ENCODE measurements at places on chromosomes 2 and 18.

DNA sequence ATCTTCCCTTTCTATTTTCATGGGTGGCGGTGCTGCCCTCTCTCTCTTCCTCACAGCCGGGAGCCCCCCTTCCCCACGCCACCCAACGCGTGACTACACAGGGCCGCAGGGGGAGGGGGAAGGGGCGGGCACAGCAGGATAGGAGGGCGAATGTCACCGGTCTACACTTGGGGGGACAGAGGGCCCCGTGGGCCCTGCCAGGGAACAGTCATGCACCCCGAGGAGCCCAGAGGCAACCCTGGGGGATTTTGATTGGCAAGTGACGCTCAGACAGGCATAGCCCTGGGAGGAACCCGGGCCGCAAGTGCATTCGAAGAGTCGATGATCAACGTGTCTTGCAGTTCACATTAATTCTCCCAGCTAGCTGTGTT is 91.1 kb upstream of the ANKRD30BL start:
- DNase-seq: no peak

GRCh38 chr2:118350621-118351020 is 262.4 kb downstream of the INSIG2 start:
- DNase-seq: no peak

DNA sequence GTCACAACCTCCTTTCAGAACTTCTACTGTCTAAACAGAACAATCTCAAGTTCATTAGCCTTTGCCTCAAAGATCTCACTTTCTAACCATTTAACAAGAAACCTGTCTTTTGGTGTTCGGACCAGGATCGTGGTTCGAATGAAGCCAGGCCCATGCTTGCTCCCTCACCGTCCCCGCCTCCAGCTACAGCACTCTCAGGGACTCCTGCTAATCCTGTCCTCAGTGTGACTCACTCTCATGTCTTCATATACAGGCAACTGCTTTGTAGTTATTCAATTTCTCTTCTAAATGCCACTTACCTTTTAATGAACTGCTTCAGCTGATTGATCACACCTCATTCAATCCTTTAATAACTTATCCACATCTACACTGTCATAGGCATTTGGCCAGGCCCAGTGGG is 15.8 kb downstream of the SERTAD2 start:
- DNase-seq: no peak

GRCh38 chr2:37934591-37935513 is 9.8 kb downstream of the RMDN2 start:
- DNase-seq: no peak

DNA sequence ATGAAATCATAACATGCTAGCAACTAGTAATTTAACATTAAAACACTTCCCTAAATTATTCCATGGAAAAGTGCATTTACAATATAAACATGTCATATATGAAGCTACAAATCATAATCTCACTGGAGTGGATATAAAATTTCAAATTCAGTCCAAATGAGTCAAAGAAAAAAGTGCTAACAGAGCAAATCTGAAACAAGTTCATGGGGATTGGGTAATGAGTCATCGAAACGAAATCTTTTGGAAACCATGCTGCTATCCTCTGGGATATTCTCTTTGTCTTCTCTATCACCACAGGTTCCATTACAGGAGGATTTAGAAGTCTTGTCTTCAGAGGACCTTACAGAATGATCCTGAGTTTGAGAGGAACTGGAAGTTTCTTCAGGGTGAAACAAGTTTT is 34.1 kb downstream of the STK17B start:
- DNase-seq: no peak

- DNase-seq: no peak
Observed at GRCh38 chr2:186546846-186547245, 43.0 kb upstream of the ITGAV start.

- DNase-seq: no peak
Observed at GRCh38 chr2:143730155-143730952, 601.1 kb downstream of the ARHGAP15 start.

DNA sequence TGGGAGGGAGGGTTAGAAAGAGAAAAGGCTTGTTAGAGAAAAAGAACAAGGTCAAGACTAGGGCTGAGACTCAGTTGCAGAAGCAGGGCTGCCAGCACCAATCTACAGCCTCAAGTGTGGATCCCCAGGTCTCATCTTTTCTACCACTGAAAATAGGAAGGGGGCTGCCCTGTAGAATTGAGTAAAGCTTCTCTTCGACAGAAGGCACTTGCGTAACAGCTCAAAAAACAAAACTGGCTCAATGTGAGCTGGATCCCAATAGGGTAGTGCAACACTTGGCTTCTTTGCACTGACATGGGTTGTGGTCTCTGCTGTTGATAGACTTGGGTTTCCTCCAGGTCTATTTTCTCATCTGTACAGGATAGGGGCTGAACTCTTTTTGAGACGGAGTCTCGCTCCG is 1.8 kb upstream of the MPV17 start:
- DNase-seq: no peak

GRCh38 chr2:45253151-45253550 is 243.9 kb upstream of the SIX2 start:
- DNase-seq: no peak

GRCh38 chr18:11909061-11909455 is 941 bp upstream of the MPPE1 start:
- DNase-seq: no peak

DNA sequence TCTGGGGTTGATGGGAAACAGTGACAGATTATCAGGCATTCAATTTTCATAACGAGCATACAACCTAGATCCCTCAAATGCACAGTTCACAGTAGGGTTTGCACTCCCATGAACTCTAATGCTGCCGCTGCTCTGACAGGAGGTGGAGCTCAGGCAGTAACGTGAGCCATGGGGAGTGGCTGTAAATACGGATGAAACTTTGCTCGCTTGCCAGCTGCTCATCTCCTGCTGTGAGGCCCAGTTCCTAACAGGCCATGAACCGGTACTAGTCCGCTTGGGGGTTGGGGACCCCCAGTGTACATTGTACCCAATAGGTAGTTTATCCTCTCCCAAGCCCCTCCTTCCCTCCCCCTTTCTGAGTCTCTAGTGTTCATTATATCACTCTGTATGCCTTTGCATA is 94.6 kb downstream of the PTH2R start:
- DNase-seq: no peak

GRCh38 chr18:77003316-77003715 is 129.3 kb downstream of the MBP start:
- DNase-seq: peak; percentile 22

- DNase-seq: no peak
Observed at GRCh38 chr2:216341121-216341520, 31.2 kb downstream of the MARCHF4 start.

GRCh38 chr2:94861308-94862152 is 9.7 kb upstream of the TEKT4 start:
- DNase-seq: no peak

DNA sequence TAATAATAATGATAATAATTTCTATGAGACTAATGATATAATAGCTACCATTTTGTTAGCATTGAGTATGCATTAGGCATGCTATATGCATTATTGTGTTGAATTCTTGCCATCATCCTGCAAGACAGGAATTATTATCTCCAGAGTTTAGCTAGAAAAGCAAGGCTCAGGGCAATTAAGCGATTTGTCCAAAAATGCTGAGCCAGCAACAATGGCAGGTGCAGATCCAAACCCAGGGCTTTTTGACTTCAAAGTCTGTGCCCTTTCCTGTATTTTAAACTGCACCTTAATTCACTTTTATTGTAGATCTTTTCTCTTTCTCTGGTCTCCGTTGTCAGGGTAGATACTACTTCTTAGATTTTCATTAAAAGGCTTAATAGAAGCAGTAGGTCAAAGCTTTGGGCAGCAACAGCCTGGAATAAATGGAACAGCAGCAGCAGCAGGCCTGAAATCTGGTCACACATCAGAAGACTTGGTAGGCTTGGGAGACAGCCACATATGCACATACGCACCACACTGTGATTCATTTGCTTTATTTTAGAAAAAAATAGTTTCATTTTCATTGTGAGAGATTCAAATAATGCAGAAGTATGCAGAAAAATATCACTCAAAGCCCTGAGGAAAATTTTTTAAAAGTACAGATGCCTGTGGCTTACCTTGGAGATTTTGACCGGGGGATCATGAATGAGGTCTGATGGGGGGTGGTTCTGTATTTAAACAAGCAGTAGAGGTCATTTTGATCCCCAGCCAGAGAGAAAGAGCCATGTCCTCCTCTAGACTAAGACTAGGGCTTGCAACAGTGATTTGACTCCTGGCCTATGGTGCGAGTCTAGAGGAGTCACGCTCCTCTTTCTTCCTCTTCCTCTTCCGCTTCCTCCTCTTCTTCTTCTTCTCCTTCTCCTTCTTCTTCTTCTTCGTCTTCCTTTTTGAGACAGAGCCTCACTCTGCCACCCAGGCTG is 455.7 kb downstream of the TSN start:
- DNase-seq: no peak

- no peak for DNase-seq
Observed at GRCh38 chr18:6382963-6383362, 31.7 kb downstream of the L3MBTL4 start.

DNA sequence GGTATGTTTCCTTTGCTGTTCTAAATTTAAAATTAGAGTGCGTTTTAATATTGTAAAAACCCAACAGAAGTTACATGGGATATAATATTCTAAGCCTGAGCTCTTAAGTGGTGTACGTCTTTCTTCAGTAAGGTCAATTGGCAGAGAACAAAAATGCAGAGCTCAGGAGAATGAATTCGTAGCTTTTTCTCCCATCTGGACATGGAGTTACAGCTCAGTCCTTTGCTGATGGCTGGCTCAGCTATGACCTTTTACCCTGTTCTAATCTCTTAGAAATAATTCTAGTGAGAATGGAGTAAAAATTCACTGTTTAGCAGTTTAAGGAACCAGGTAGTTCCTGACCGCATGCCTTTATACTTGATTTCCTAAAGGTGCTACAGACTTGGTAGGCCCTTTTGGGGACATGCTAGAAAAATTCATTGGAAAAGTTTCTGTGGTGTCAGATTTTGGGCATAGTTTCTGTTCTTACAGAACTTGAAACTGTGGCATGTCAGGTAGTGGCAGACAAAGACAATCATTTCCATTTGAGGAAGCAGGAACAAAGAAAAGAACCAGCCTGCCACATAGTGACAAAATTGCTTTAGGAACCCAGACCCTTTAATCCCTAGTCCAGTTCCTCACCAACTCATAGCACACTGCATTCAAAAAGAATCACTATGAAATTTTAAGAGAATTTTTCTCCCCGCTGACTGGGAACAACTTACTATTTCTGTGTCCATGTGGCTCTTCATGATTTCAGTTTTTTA is 566.8 kb upstream of the ZNF804A start:
- no peak for DNase-seq

DNA sequence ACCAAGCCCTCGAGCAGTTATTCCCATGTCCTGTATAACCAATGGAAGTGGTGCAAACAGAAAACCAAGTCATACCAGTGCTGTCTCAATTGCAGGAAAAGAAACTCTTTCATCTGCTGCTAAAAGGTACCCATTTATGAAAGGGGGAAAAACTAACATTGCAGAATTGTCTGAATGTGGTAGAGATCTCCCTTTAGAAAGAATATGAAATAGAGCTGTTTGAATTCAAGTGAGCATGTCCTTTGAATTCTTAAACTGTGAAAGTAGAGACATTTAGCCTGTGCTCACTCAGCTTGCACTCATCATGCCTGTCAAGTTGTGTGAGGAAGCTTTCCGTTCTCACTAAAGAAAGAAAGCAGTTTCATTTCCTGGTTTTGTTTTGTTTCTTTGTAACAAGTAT is 87.4 kb downstream of the EML4 start:
- DNase-seq: no peak

DNA sequence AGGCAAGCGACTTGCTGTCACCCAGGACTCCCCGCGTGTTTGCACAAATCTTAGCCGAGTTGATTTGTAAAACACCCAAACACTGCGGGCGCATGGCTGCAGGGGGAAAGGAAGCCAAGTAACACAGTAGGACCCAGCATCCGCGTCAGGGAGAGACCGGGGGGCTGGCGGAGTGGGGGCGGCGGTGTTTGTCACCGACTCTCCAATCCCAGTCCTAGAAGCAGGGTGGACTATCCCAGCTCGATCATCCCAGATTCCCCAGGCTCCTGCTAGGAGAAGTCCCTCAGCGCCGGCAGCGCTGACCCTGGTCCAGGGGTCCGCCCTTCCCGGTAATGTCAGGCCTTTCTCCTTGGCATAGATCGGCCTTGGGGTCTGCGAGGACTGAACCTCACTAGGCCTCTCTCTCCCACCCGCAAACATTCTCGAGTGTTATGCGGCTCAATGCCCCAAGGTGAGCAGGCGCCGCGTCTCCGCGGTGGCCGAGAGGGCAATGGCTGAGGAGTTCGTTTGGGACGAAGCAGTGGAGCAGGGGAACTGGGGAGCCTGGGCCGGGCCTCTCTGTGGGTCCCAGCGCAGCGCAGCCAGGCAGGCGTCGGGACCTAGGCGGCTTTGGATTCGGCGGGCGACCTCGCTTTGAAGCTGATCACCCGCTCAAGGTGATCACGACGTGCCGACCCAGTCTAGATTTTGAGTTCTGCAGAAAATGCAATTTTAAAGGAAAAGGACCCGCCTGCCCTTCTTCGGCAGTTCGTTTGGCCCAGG is 1.5 kb upstream of the GDF7 start:
- DNase-seq: no peak

- DNase-seq: no peak
Observed at GRCh38 chr18:8756571-8756970, 51.2 kb downstream of the MTCL1 start.

DNA sequence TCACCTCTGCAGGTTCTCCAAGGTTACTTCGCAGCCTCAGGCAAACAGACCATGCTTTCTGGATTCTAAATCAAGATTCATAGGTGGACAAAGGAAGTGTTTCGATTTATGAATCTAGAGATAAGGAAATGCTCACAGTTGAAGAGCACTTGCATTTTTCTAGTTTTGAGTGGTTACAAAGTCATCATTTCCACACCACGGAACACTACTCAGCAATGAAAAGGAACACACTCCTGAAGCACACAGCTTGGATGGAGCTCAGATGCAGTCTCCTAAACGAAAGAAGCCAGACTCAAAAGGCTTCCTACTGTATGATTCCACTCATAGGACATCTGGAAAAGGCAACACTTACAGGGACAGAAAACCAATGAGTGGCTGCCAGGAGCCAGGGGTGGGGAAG is 31.7 kb downstream of the SDC1 start:
- DNase-seq: no peak

GRCh38 chr18:80208620-80209019 is 38.7 kb downstream of the PARD6G start:
- no peak for DNase-seq

DNA sequence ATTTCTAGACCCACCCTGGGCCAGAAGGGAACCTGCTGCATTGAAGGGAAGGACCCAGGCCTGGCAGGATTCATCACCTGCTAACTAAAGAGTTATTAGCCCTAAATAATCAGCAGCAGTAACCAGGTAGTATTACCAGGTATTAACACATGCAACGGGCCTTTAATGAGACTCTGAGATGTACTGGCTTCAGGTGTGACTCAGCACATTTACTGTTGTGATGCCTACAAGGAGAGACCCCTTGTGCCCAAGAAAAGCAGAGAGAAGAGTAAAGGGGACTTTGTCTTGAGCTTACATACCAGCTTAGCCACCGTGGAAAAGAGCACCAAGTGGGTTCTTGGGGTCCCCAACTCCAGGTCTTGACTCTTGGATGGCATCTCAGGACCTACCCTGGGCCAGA is 243.1 kb upstream of the SLC39A10 start:
- DNase-seq: no peak

GRCh38 chr2:197264332-197264731 is 46.2 kb downstream of the ANKRD44 start:
- no peak for DNase-seq

- DNase-seq: no peak
Observed at GRCh38 chr2:189210250-189211087, 30.9 kb upstream of the COL5A2 start.
